ELF-1 (cell line): ENCODE measurements at places on chromosomes 2 and 18.

DNA sequence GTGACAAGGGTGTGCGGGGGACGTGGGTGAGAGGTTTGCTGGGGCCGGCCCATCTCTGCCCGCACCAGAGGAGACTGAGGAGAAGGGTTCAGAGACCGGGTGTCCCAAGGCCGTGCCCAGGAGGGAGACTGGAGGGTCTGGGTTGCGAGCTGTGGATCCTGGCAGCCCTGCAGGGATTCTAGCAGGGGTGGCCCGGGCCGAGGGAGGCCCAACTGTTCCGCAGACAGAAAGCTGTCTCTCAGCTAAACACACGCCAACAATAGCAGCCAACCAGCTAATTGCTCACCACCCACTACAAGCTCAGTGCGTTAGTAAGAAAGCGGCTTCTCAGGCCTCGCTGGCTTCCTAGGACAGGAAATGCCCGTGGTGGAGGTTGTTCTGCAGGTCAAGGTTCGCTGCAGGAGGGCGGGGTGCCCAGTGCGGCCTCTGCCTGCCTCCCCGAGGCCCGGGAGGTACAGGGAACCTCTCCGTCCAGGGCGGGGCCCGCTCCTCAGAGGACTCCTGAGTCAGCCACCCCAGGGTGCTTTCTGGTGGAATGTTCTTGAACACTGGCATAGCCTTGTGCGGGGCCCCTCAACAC lies 282.0 kb upstream of the PXDN start:
- no peak for DNase-seq

- peak; percentile 4 for DNase-seq
Measured at GRCh38 chr2:198374375-198375082, 570.1 kb downstream of the PLCL1 start.

DNA sequence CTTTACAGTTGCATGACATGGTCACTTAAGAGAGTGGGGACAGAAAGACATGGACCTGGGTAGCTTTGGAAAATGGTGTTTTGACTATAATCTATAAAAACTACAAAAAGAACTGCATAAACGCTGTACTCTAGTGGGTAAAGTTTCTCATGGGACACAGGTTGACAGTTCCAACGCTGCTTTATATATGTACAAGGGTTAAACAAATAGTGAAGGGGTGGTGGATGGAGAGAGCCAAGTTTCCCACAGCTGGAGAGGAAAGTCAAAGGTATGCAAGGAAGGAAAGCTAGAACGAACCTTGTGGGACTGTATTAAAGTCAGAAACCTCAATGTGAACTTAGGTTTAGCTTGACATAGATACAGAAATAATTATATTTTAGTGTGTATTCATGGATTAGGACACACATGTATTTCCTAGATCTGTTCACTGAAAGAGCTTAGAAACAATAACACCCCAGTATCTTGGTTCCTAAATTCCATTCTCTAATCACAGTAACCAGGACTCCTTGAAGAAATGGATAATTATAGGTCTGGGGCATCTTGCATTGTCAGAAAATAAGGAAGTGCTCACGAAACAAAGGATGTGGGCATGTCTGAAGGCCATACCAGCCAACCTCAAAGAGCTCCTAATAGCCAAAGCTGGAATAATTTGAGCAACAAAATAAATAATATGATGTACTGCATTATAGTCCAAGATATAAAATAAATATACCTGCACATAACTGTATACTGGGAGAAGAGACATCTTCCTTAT lies 28.8 kb downstream of the TANC1 start:
- no peak for DNase-seq

- DNase-seq = no peak
Measured at GRCh38 chr2:64504774-64505720, 19.1 kb upstream of the AFTPH start.

DNA sequence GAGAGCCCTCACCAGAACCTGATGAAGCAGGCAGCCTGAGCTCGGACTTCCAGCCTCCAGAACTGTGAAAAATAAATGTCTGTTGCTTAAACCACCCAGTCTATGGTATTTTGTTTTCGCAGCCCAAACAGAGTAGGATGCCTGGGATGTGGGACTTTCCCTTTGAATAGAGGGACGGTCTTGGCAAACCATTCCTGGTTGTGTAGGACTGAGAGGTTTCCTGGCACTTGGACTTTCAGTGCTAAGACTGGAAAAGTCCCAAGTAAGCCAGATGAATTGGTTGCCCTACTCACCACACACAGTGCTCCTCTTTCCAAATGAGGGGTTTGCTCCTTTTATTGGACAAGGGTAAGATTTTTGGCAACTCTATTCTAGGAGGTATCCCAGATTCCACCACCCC lies 46.8 kb upstream of the ACMSD start:
- no peak for DNase-seq

GRCh38 chr2:38947241-38948239 lies 57.9 kb downstream of the ARHGEF33 start:
- peak; percentile 80 for DNase-seq

DNA sequence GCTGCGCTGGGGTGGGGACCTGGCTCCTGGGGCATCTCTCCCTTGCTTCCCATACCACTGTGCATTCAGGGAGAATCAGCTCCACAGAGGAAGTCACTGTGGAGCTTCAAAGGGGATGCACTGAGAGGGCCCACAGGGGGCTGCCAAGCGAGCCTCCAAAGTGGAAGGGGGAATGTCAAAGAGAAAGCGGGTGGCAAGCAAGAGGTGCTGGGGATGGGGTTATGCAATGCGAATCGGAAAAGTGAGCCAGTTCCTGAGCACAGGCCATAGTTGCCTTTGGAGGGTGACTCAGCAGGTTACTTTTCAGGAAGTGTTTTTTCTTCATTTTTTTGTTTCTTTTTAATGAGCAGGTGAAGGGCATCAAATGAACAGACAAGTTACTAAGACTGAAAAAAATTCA lies 17.6 kb downstream of the PMAIP1 start:
- peak; percentile 43 for DNase-seq

GRCh38 chr18:58095655-58096054 lies 51.6 kb downstream of the NEDD4L start:
- DNase-seq = no peak

DNA sequence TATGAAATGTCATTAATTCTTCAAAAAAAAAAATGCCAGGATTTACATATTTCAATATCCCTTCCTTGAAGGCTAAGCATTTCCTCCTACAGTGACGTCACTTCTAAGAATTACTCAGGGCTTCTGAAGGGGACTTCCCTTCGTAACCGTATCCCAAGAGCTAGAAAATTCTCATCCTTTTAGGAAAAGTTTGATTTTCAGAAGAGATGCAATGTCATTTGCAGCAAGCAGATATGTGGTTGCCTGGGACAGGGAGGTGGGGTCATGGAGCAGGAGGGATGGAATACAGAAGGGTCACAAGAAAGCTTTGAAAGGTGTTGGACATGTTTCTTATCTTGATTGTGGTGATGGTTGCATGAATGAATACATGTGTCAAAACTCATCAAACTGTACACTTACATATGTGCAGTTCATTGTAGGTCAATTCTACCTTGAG lies 97.0 kb upstream of the ATL2 start:
- no peak for DNase-seq

DNA sequence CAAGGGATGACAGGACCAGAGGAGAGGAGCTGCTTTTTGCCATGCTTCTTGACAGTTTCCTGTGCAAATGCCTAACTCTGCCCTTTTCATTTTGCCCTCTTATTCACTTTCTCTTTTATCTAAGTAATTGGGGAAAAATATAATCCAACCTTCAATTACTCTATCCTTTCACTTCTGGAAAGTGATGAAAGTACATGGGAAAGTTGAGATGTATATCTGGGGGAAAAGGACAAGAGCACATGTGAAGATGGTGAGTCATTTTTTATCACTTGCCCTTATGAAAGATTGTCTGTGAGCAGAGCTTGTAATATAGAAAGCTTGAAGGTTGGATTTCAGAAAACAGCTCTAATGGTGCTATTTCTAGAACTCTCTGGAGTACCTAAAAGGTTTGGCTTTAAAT lies 1070.7 kb downstream of the CNTNAP5 start:
- DNase-seq = no peak
